WTC11 (cell line): ENCODE measurements at places on chromosomes 2 and 18.

- no peak for DNase-seq
Observed at GRCh38 chr2:52345676-52346075, 1313.7 kb upstream of the NRXN1 start.

DNA sequence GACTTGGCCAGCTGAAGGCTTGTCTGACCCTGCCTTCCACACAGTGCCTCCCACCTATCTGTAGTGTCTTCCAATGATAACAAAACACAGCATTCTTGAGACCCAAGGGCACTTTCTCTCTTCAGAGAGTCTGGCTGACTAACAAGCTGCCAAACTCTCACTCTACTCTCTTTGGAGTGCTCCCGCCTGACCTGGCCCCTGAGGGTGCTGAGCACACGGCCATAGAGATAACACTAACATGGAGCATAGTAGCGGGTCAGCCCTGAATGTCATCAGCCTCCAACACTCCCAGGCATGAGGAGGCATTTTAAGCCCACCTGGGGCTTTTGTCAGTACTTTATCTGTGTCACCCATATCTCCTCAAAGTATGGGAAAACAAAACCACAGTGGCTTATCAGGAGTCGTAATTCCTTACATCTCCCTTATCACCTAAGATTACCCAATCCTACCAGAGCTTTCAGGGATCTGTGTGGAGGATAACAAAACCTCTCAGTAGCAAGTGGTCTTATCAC is 160.3 kb upstream of the TCF4 start:
- no peak for DNase-seq

- no peak for DNase-seq
Observed at GRCh38 chr2:17590342-17590911, 49.9 kb downstream of the VSNL1 start.

DNA sequence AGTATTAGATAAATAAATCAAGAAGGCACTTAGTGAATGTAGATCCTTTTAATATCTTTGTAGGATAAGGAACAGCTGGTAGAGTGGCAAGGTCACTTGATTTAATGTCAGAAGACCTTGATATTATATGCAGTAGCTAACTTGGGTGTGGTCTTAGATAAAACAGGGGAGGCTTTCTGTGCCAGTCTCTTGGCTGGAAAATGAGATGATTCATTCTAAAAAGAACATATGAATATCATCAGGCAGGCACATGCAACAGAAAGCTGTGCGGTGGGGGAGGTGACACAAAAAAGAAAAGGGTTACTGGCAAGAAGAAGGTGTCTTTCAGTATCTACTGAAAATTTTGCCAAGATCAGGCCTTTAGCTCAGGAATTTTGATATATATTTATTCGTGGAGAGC is 931.7 kb upstream of the CELF4 start:
- DNase-seq = no peak

- no peak for DNase-seq
Observed at GRCh38 chr2:11354363-11355154, 10.1 kb upstream of the ROCK2 start.

GRCh38 chr2:14700753-14701152 is 68.2 kb downstream of the LRATD1 start:
- DNase-seq = no peak

DNA sequence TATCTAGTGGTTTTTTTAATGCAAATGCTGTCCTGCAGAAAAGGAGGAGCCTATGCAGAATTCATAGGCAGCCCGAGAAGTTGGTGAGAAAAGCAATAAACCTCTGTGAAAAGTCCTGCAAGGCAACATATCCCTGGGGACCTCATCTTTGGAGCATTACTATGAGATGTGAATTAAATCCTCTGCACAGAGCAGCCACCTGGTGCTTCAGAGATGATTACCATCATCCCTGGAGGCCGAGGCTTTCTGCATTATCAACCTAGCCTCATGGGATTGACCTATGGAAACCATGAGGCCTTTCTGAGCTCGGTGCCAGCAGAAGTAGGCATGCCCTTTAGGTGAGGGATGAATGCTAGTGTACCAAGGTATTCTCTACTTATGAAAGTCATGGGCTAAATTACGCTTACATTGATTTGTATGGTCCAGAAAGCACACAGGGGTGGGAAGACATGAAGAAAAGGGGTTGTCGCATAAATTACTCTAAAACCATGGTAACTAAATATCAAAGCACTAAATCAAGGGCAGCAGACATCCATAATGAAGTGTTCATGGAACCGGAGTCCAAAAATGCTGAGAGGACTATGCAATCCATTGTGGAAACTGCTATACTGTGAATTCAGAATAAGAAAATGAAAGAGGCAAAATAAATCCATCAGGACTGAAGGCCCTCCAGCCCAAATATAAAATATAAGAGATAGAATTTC is 623.5 kb upstream of the DDX18 start:
- DNase-seq = no peak

- no peak for DNase-seq
Observed at GRCh38 chr18:77099485-77100370, 32.9 kb downstream of the MBP start.

DNA sequence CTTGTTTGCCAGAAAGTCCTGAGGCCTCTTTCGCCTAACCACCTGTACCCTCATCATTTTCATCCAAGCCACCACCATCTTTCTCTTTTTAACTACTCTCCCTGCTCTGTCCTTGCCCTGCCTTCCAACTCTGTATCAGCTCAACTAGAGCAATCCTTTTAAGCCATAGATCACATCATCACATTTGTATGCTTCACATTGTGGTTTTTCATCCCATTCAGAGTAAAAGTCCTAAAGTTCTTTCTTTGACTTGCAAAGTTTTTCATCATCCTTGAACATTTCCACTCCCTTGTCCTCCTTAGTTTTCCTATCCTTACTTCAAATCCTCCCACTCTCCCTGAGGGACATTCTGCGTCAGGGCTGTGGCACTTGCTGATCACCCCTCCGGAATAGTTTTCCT is 73.9 kb downstream of the SLC39A10 start:
- no peak for DNase-seq

DNA sequence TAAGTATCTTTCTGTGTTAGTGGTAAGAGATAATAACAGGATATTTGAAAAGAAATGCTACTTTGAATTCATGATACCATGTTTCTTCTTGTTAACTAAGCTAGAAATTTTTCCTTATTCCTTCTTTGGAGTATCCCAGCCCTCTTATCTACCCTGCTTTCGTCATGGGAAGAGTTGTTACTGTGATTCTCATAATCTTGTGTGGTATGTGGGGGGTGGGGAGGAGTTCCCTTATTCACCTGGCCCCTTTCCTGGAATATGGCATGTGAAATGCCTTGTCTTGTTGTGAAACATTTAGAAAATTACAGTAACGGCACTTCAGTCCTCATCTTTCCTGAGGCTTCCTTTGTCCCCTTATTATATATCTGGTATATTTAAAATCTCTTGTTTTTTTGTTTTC is 129.9 kb downstream of the NCOA1 start:
- DNase-seq = no peak

GRCh38 chr2:197198890-197199289 is 111.7 kb downstream of the ANKRD44 start:
- no peak for DNase-seq

DNA sequence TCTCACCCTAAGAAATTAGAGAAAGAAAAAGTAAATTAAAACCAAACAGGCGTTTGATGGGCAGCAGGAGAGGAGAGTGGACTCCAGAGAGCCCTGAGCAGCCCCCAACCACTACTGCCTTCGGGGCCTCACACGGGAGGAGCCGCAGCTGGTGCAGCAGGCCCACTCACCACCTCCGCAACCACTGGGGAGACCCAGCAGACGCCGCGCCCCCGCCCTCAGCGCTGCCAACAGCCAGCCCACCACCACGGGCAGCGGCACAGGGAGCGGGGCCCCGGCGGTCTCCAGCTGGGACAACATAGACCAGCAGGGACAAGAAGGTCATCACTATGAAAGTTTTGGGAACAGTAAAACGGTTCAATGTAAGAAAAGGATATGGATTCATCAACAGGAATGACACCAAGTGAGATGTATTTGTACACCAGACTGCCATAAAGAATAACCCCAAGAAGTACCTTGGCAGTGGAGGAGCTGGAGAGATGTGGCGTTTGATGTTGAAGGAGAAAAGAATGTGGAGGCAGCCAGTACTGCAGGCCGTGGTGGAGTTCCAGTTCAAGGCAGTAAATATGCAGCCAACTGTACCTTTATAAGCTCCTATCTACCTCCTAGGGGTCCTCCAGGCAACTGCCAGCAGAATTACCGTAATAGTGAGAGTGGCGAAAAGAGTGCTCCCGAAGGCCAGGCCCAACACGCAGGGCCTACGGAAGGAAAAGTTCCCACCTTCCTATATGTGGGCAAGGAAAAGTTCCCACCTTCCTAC is 76.5 kb downstream of the OLA1 start:
- no peak for DNase-seq

DNA sequence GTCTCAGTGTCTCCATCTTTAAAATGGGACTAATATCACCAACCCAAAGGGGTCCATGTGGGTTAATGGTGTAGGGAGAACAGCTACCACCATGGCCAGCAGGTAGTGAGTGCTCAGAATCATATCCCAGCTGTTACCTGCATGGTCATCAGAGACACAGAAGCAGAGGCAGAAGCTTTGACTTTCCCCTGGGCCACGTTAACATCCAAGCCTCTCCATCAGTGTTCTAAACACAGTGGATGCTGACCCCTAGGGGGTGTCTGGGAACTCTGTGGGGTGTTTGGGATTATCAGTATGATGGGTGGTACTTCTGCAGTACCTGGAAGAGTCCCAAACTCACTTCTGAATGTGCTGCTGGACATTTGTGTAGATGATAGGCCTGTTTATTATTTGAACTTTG is 93.6 kb downstream of the GYPC start:
- DNase-seq = no peak

DNA sequence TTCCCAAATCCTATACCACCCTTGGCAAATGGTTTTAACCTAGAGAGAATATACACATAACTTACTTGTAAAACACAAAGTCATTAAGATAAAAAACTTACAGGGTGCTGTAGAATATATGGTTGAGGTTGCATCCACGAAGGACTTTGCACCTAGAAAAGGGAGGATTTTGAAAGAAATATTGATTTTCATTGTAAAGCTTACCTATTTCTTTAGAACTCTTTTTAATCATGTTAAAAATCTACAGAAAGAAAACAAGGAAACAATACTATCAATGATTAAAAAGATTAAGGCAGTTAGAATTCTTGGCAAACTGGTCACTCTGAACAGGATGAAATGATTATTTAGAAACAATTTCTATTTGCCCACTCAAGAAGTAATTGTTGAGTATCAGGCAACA is 81.1 kb upstream of the ITGB6 start:
- DNase-seq = no peak

DNA sequence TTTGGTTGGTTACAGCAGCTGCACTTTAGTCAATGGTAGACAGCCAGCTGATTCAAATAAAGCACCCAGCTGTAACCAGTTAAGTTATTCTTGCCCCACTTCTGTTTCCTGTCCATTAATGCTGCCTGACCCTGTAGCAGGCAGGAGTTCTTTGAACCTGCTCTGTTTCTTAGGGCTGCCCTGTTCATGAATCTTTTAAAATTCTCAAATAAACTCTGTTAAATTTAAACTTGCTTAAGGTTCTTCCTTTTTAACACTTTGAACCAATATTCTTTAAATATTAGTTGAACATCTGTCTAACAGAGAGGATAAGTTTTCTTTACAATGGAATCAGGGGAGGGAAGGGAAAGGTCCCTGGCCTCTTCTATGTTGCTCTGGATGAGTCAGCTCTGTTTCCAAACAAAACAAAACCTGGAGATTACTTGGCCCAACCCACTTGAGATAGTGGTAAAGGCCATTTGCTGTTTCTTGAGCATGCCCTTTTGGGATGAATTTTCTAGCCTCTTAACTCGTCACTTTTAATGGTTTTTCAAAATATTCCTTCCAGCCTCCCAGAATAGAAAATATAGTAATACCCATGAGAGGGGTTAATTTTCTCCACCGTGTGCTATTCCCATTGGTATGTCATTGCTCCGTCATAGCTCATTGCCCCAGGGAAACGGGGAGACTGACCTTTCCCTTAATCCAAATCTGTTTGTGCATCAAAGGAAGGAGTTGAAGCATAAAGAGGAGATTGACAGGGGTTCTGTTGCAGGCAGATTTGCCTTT is 112.1 kb upstream of the FHL2 start:
- no peak for DNase-seq

- DNase-seq = no peak
Observed at GRCh38 chr18:7607540-7608173, 40.5 kb downstream of the PTPRM start.

- no peak for DNase-seq
Observed at GRCh38 chr2:216934623-216935022, 74.8 kb upstream of the TNP1 start.
